ENCODE measurements at places on chromosomes 4 and X. TPM values are rescaled to one million over a fixed set of nuclear protein-coding genes. Genes with fewer than 3 reads are reported as not detected.

DNA sequence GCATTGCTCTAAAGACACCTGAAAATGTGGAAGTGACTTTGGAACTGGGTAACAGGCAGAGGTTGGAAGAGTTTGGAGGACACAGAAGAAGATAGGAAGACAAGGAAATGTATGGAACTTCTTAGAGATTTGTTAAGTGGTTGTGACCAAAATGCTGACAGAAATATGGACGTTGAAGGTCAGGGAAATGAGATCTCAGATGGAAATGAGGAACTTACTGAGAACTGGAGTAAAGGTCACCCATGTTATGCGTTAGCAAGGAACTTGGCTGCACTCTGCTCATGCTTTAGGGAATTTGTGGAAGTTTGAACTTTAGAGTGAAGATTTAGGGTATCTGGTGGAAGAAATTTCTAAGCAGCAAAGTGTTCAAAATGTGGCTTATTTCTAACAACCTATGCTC lies 99.4 kb downstream of the FAM13A start:
- DNase-seq = peak; percentile 19

GRCh38 chr4:106875340-106875739 lies 160.8 kb downstream of the DKK2 start:
- no peak for DNase-seq

GRCh38 chrX:18045436-18045835 lies 175.2 kb downstream of the BEND2 start:
- no peak for DNase-seq

DNA sequence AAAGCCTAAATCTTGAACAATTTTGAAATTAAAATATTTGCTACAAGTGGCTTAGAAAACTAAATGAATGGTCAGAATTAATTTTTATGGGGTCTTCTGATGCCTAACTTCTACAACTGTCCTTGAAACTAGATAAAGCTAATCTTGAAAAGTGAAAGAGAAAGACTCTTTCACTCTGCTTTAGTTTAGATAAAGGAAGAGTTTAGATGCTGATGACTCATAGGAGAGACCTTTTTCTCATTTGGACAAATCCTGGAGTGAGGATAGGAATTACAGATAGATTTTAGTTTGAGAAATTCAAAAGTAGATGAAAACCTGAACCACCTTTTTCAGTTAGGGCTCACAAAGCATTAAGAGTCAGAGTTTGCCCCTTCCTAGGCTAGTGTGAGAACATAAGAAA lies 342.3 kb upstream of the GRID2 start:
- no peak for DNase-seq

DNA sequence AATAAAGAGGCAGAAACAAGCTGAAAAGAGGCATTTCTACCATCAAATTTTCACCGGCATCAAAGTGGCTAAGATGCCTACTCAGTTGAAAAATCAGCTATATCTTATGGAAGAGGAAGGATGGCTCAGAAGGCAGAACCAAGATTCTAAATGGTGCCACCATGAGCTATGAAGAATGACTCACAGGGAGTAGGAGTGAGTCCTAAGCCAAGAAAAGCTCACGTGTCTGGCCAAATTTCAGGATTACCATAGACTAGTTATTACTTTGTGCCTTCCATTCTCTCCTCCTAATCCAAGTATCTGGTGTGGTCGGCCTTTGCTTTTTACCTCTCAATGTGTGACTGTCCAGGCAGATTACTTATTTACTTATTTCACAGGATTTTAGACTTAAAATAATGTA lies 54.8 kb downstream of the BMP3 start:
- DNase-seq = no peak

Gene KLHL4
- 12.9 TPM for polyA plus RNA-seq

DNA sequence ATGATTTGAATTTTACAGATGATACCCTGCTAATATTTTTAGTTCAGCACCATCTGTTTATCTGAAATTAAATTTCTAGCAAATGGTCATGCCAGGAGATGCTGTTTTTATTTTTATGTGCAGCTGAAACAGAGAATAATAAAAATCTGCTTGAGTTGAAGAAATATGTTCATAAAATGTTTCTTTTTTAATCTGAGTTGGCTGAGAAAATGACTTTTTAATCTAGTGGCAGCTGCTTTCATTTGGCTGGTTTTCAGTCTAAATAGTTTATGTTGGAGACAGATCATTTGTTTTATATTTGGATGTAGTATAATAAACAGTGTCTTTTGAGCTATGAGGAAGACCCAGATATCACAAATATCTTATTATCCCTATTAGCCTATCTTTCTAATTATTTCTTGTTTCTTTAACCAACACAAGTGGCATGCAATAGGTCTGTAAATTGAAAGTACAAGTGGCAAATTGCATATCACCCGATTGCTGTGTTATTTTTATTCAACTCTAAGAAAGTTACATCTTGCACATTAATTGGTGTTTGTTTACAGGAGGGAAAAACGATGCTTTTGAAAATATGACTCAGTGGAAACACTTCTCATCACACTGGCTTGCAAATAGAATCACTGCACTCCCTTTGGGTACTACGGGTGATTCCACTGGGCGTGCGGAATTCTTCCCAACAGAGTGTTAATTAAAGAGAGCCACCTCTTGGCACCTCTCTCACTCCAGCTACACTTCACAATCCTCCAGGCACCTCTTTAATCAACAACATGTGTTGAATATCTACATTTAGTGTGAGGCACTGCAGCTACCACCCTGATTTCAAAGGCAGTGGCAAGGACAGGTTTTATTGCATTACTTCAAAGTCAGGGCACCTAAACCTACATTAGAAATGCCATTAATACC lies 51.7 kb upstream of the AP1S2 start:
- DNase-seq = no peak

Gene SPANXA2
- not detected for polyA plus RNA-seq

GRCh38 chrX:13581554-13581953 lies 12.2 kb downstream of the EGFL6 start:
- peak; percentile 29 for DNase-seq

Gene USP17L28
- polyA plus RNA-seq = not detected

DNA sequence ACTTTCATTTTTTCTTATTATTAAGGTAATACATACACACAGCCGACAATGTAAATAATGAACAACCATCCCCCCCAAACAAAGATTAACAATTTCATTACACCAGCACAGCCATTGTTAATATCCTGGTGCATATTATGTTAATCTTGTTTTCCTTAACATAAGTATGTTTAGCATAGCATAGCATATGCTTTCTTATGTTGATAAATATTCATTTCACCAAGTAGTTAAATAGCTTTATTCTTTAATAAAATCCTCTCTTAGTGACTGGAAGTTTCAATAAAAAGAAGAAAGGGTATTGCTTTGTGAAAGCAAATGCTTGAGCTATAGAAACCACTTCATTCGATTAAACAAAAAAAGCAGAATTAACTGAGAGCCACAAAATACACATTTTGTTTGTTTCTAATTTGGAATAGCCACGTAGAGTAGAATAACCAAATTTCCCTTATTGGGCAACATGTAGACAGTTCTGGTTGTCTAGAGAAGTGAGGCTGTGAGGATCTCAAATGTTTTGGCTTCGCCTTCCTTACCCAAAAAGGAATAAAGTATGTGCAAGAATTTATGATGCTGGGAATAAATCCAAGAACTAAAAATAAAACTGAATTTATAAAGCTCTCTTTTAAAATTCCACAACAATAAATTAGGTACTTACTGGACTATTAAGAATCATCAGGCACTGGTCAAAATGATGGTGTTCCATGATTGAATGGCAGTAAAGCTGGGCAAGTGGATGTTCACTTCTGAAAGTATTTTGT lies 118.0 kb downstream of the PDE5A start:
- DNase-seq = no peak

Data from muscle of arm (tissue), 14 donors.